ENCODE measurements at places on chromosomes 11 and 22. TPM values are rescaled to one million over a fixed set of nuclear protein-coding genes. Genes with fewer than 3 reads are reported as not detected.

Gene UPK2
- not detected for total RNA-seq

Gene DUSP8
- 4.1 TPM for total RNA-seq

Gene UBQLNL
- under 0.01 TPM for total RNA-seq

Gene ROBO4
- 1.6 TPM for total RNA-seq

Gene OR9G4
- not detected for total RNA-seq

Gene APOA1
- not detected for total RNA-seq

Gene ADAMTS15
- total RNA-seq = 2.4 TPM

Gene USP35
- 12.2 TPM for total RNA-seq

Gene MIOX
- total RNA-seq = not detected

Gene C11orf97
- total RNA-seq = not detected

Gene OR51E2
- total RNA-seq = under 0.01 TPM

Gene CECR2
- total RNA-seq = 2.9 TPM

Gene APOL4
- 7.7 TPM for total RNA-seq

Gene KDM4D
- total RNA-seq = 2.0 TPM

Gene IL10RA
- total RNA-seq = 2.0 TPM

Gene TRIM64
- not detected for total RNA-seq

Gene ADM2
- not detected for total RNA-seq

Gene SCN2B
- 4.9 TPM for total RNA-seq

Gene NRIP3
- 24.9 TPM for total RNA-seq

Gene SLC1A2
- 161 TPM for total RNA-seq

Gene INPP5J
- 2.0 TPM for total RNA-seq

Gene YPEL4
- 5.3 TPM for total RNA-seq

Gene CTTN
- total RNA-seq = 91.7 TPM

Gene TRPC6
- 5.7 TPM for total RNA-seq

Gene GNAZ
- 183 TPM for total RNA-seq

Gene NECTIN1
- 10.2 TPM for total RNA-seq

Gene SLC5A1
- total RNA-seq = not detected

Gene SLC22A25
- not detected for total RNA-seq

Gene OR8J3
- total RNA-seq = not detected

Gene JAM3
- total RNA-seq = 39.5 TPM

Gene SORL1
- 42.8 TPM for total RNA-seq

Gene FAM83F
- 0.41 TPM for total RNA-seq
